ENCODE measurements at places on chromosomes 5 and 9.
A peak's percentile ranks its signal among the peaks of the same experiment; 100 is the strongest.

GRCh38 chr9:21031091-21031807 is at the start of gene HACD4:
Gene HACD4 (minus strand): TSS chr9:21031640. CDS start chr9:21031590, 50 bp downstream.
- DNase-seq = peak; percentile 62

- no peak for DNase-seq
Observed at GRCh38 chr5:153237671-153238332, 252.7 kb upstream of the GRIA1 start.

- DNase-seq = peak; percentile 84
Observed at GRCh38 chr5:74641735-74642542, 1.4 kb upstream of the ENC1 start.

- no peak for DNase-seq
Observed at GRCh38 chr9:89623925-89624420, 19.2 kb downstream of the GADD45G start.

GRCh38 chr5:170219615-170220014 is 13.2 kb upstream of the C5orf58 start:
- peak; percentile 86 for DNase-seq

- DNase-seq = no peak
Observed at GRCh38 chr9:132443951-132444607, 34.1 kb downstream of the CFAP77 start.

DNA sequence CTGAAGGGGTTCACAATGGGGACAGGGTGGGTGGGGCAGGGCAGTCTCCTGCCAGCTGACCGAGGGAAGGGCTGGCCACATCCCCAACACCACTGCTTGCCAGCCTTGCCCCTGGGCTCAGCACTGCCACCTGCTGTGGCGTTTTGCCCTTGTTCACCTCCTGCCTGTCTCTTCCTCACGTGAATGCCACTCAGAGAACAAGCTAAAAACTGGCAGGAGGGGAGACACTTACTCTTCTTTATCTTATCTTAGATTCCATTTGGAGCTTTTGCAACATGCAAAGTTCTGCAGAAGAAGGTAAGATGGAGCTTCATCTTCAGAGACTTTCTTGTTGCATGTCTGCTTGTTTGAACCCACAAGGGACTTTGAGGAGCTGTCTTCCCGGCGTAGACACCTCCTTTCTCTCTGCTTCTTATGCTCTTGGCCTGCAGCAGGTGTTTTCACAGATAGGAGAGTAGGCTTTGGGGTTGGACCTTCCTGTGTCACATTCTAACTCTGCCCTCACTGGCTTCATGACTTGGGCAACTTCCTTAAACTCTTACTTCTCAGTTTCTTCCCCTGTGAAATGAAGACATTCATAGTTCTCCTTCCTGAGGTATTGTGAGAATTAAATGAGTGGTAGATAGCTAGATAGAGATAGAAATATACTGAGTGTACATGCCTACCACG is 4.1 kb downstream of the LRSAM1 start:
- peak; percentile 15 for DNase-seq

GRCh38 chr9:6079386-6079785 is 64.0 kb upstream of the RANBP6 start:
- no peak for DNase-seq

GRCh38 chr5:90231688-90232087 is 177.9 kb downstream of the CETN3 start:
- no peak for DNase-seq

GRCh38 chr9:124342402-124342775 is 72.9 kb downstream of the PSMB7 start:
- DNase-seq = no peak

- no peak for DNase-seq
Observed at GRCh38 chr5:14272548-14273205, 129.5 kb downstream of the TRIO start.

- no peak for DNase-seq
Observed at GRCh38 chr5:26622947-26623346, 415.4 kb downstream of the CDH9 start.
